Stimulated activated CD8-positive, alpha-beta memory T cell treated with anti-CD3 and anti-CD28 coated beads, Interleukin-15, amount 100 ng/mL, for 4 hours (primary cell): ENCODE measurements at places on chromosomes 2 and 18.

GRCh38 chr2:241272303-241273209, 42.9 kb downstream of the HDLBP start:
- DNase-seq, result peak; percentile 29

DNA sequence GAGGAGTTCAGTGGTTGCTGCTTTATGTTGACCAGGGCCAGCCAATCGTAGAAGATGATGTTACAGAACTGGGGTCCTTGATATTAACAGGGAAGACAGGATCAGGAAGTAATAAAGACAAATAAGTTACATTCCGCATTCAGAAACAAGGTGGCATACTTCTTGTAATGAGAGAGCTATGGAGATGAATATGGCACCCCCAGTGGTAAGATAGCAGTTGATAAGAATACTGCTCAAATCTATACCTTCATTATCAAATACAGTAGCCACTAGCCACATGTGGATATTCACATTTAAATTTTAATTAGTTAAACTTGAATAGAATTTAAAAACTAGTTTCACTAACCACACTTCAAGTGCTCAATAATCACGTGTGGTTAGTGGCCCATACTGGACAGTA, 290.4 kb upstream of the RBMS1 start:
- DNase-seq, result no peak

GRCh38 chr2:105641389-105641811, 103.3 kb upstream of the NCK2 start:
- DNase-seq, result no peak

DNA sequence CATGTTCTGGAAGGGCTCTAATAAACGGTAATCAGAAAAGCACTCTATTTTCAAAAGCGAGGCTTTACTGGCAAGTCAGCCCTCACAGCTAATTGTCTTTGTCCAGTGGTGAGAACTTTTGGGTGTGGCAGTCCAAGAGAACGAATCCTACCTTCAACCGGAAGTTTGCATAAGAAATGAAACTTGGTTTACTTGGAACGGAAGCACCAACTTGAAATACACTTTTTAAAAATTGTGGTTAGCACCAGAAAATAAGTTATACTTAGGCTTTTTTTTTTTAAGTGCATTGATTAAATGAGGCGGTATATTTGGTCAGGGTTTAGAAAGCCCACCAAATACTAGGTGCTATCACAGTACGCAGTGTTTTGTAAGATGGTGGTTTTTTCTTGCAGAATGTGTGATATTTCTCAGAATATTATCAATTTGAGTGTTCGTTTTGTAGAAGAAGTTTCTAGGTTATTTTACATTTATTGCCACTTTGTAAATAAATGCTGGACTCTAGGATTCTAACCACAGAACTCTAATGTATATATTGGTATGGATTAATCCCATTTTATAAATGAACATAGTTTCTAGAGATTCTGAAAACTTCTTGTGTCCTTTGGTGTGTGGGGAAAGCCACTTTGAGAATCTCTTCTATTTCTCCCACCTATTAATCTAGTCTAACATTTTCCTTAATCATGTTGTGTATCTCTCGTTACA, 1.2 kb downstream of the MYL12A start:
- no peak for DNase-seq

GRCh38 chr18:23380001-23380550, 73.0 kb upstream of the RIOK3 start:
- no peak for DNase-seq

DNA sequence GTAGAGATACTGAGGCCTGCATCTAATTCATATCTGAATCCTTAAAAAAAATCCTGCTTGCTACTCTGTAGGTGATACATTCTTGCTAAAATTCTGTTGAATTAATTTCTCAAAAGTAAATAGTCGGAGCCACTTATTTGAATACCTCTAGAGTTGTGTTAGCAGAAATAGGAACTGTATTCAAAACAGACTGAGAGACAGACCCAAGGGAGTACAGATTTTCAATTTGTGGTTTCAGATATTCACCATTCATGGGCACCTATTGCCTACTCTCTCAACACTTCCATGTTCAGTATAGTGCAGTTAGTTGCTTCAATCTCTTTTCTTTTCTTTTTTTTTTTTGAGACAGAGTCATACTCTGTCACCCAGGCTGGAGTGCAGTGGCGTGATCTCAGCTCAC, 46.6 kb upstream of the CTLA4 start:
- DNase-seq, result no peak

GRCh38 chr2:151423760-151424159, 14.1 kb downstream of the RIF1 start:
- DNase-seq, result no peak
